DMS79 (cell line): ENCODE measurements at places on chromosomes 12 and 14.

- DNase-seq, result no peak
Observed at GRCh38 chr12:24954261-24954660, 5.4 kb upstream of the BCAT1 start.

DNA sequence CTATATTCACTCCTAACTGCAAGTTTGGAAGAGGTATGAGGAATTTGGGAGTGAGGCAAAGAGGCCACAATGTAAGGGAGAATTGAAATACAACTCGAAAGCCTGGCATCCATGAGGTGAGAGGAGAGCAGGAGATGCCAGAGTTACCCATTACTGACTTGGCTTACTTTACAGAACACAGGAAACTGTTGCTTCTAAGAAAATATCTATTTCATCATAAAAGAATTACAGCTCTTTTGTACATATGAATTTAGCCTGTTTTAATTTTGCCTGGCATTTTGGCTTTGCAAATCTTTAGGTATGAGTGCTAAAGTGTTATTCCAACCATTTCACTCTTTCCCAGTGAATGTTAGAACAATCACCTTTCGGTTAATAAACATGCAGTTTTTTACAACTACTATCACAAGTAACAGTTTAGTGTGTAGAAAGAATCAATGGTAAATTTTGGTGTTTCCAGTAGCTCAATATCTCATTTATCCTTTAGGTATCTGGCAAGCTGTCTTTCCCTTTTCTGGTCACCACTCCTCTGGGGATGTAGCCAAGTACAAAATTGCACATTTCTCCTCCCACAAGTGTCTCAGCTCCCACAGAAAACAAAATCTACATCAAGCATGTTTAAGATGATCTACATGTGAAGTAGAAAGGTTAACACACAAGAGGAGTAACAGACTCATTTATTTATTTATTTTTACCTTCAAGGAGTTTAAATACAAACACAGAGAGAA, 196.6 kb upstream of the DCN start:
- no peak for DNase-seq

DNA sequence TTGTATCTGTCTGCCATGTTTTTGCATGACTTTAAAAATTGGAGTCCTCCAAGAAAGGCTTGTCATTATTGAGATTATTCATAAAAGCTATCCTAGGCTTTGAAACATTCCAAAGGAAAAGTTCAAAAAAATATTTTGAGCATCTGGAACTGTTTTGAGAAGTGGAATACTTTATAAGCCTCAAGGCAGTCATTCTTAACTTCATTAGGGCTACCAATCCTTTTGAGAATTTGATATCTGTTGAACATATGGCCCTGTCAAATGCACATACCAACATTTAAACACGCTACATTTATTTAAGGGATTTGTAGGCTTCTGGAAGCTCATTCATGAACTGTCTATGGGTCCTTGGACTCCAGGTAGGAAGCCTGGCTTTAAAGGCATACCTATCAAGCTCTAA, 77.0 kb downstream of the TMEM117 start:
- DNase-seq, result no peak

GRCh38 chr12:102421802-102422583, 58.4 kb downstream of the IGF1 start:
- DNase-seq, result no peak

- DNase-seq, result no peak
Observed at GRCh38 chr14:95495538-95496025, 20.9 kb downstream of the SYNE3 start.

- no peak for DNase-seq
Observed at GRCh38 chr12:120252071-120252906, 13.2 kb downstream of the PXN start.

- DNase-seq, result no peak
Observed at GRCh38 chr12:70648191-70648590, 11.0 kb upstream of the PTPRB start.

DNA sequence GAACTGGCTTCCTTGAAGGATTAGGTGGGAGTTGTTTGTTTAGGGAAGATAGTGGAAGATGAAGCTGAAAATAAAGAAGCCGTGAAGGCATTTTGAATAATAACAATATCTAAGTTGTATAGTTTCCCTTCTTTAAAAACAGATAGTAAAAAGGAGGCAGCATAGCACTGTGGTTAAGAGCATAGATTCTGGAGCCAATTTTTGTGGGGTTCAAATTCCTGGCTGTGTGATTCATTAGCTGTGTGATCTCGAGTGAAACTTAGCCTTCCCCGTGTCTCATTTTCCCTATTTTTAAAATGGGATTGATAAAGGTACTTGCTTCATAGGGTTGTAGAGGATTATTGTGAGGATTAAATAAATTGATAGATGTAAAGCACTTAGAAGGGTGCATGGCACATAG, 104.5 kb downstream of the MYRFL start:
- no peak for DNase-seq

DNA sequence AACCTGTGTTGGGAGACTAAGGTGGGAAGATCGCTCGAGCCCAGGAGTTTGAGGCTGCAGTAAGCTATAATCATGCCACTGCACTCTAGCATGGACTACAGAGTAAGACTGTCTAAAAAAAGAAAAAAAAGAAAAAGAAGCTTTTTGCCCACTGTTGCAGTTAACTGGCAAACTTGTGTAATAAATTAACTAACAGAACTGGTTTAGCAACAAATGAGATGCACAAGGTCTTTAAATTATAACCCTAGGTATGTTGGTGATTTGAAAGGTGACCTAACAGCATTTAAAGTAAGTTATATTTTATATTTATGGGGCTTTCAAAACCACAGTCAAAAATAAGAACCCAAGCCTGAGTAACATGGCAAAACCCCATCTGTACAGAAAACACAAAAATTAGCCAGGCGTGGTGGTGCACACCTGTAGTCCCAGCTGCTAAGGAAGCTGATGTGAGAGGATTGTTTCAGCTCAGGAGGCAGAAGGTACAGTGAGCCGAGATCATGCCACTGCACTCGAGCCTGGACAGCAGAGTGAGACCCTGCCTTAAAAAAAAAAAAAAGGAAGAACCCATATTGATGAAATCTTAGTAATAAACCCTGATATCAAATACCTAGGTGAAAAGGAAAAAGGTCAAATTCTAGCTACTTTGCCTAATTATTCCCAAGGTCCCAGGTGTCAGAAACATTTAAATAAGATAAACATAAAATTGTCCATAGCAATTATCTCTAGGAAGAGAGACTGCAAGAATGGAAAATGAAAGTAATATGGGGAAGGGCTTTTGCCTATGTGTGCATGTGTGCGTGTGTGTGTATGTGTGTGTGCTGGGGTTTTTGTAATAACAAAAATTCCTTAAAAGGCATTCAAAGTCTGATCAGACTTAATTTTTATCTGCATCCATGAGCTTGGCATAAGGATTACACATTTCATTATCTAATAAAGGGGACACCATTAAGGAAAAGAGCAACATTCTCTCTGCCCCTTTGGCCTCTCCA, 15.4 kb downstream of the SYNE2 start:
- no peak for DNase-seq
